NCI-H1694 treated with DMSO at 0.1 percent for 48 hours (cell line): ENCODE measurements at places on chromosomes 6 and 20.

DNA sequence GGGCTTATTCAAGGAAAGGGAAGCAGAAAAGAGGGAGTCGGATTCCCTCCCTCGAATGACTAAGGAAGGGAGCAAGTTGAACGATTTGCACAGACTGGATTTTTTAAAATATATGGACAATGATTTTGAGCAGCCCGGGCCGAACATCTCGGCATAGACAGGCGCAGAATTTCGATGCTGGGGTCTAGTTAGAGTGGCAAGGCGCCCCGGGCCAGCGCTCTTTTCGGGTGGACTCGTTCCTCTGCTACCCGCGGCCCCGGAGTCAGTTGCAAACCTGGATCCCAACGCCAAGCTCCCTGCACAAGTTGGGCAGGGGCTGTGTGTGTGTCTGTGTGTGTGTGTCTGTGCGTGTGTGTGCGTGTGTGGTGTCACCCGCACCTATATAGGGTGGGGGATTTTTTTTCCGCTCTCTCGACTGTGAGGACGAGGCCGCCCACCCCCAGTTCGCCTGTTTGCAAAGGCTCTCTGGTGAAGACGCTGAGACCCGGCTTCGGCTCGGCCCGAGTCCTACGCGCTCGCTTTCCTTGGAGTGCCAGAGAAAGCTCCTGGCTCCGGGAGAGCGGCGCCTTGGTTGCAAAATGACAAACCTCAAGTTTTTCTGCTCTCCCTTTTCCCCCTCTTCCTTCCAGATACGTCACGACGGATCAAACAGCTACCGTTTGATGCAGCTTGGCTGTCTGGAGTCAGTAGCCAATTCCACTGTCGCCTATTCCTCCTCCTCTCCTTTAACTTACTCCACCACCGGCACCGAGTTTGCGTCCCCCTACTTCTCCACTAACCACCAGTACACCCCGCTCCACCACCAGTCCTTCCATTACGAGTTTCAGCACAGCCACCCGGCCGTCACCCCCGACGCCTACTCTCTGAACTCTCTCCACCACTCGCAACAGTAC, 1.4 kb downstream of the TFAP2D start:
- DNase-seq, result no peak

- DNase-seq, result peak; percentile 4
Observed at GRCh38 chr6:168159506-168159905, 80.5 kb upstream of the FRMD1 start.

DNA sequence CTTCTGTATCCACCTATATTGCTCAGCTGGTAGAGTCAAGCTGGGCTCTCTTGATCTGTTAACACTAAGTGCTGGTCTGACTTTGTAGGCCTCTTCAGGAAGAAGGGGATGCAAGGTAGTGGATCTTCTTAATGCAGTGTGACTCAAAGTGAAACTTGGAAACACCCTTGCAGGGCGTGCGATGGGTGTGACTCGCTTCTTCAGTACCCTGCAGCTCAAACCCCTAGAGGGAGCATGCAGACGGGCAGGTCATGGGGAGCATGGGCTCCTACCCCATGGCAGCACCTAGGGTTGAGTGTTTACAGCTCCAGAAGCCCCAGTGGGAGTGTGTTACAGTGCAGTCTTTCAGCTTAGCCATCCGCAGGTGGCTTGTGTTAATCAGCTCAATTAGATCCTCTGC, 757 bp upstream of the SAMD3 start:
- no peak for DNase-seq

DNA sequence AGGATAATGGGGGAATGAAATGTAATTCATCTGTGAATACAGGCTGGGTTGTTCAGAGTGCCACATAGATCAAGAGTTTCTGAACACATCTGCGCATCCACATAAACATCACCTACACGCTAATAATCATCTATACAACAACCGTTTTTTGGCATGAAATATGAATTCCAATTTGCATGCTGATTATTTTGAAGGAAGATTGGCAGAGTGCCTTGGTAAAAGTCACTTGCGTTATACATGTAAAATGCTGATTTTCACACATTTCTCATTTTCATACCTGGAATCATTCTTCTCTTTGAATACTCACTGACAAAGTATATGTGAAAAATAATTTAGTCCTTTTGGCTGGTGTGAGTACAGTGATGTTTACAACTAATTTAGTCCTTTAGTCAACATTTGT, 17.7 kb downstream of the COL9A1 start:
- DNase-seq, result no peak

DNA sequence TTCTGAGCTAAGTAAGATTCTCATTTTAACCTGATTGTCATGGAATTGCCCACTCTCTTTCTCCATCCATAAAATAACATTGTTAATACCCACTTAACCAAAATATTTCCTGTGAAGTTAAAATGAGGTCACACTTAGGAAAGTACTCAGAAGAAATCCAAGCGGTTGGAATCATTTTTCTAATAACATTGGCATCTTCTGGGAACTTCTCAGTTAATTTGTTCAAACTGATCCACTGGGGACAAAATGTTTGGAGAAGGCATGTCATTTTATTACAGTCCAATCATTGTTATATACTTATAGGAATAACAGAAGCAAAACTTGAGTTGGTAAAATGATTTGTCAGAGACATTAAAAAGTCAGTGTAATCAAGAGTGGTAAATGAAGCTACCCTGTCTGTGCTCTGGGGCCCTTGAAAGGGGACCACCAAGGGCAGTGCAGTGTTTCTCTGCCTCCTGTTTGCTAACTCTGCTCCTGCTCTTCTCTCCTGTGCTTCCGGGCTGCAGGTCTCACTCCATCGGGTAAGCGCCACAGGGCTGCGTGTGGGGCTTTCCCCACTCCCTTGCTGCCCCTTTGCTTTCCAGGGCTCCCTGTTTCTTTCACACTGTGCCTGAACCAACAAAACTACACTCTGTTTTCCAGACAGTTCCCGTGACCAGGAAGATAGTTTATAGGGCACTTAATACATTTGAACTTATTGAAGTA, 50.1 kb downstream of the HDDC2 start:
- DNase-seq, result no peak

DNA sequence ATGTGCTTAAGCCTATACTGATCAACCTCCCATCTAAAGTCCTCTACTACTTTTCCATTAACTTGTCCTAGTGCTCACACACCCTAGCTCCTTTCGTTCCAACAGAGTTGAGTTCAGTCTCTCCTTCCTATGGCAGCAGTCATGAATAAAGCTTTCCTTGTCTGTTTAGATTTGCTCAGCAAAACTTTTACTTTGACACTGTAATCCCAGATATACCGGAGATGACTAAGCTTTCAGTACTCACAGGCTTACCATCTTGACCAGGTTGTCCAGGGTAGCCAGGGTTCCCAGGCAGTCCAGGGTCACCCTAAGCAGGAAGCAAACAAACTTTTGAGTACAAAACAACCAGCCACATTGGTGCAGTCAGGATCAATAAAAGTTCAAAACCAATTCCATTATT, 90.7 kb downstream of the COL21A1 start:
- no peak for DNase-seq

- DNase-seq, result no peak
Observed at GRCh38 chr6:90269334-90269733, 27.3 kb downstream of the BACH2 start.

GRCh38 chr6:53264915-53265607, 83.7 kb downstream of the ELOVL5 start:
- no peak for DNase-seq

DNA sequence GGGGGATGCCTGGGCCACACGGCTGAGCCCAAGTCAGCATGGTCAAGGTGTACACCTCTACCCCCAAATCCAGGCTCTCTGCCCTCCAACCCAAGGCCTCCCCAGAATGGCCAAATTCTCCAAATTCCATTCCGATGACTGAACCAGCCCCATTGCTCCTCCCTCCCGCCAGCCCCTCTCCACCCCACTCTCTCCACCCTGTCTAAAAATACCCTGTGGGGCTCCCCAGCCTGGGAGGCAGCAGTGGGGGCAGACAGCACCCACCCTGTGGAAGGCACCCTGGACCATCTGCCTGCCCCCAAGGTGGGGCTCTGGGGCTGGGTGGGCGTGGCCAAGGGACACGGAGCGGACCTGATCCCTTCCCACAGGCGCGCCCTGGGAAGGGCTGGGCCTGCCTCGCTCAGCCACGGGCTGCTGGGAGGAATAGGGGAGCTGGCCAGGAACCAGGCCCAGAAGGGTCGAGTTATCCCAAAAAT, 11.4 kb downstream of the TEAD3 start:
- no peak for DNase-seq

DNA sequence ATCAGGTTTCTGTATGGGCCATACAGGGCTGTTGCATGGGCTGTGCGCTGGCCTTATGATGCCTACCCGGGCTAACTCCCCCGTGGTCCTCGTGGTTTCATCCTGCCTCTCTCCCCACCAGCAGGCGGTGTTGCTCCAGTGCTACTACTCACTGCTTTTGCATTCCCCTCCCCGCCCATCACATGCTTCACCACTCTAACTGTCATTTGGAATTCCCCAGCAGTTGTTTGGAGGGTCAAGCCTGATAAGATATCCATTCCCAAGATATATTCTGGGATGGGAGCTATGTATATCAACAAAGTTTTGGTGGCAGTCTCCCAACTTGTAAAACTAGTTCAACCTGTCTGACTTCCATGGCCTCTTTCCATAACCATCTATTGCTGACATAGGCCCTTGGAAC, 233.2 kb upstream of the SOX4 start:
- DNase-seq, result no peak

DNA sequence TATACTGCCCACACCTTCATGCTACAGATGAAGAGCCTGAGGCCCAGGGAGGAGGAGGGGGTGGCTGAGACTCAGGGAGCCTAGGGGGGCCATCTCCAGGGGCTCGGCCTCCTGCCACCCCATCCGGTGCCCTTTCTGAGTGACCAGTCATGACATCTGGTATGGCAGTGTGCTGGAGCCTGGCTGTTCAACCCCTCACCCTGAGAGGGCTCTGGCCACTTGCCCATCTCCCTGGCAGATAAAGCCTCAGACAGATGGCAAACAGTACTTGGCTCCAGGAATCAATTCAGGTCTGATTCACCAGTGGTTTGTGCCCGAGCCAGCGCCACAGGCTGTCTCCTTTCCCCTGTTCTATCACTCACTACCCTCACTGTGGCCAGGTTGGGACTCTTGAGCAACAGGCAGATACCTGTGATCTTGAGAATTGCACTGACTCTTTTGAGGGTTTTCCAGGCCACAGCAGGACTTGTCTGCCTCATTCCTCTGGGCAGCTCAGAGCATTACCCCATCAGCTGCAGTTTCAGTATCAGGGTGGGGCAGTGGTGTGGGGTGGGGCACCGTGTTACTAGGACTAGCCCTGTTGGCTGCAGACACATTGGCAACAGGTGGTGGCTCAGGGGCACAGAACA, 22.8 kb downstream of the SRSF3 start:
- DNase-seq, result peak; percentile 88

- no peak for DNase-seq
Observed at GRCh38 chr6:137840252-137840651, 26.8 kb upstream of the TNFAIP3 start.

DNA sequence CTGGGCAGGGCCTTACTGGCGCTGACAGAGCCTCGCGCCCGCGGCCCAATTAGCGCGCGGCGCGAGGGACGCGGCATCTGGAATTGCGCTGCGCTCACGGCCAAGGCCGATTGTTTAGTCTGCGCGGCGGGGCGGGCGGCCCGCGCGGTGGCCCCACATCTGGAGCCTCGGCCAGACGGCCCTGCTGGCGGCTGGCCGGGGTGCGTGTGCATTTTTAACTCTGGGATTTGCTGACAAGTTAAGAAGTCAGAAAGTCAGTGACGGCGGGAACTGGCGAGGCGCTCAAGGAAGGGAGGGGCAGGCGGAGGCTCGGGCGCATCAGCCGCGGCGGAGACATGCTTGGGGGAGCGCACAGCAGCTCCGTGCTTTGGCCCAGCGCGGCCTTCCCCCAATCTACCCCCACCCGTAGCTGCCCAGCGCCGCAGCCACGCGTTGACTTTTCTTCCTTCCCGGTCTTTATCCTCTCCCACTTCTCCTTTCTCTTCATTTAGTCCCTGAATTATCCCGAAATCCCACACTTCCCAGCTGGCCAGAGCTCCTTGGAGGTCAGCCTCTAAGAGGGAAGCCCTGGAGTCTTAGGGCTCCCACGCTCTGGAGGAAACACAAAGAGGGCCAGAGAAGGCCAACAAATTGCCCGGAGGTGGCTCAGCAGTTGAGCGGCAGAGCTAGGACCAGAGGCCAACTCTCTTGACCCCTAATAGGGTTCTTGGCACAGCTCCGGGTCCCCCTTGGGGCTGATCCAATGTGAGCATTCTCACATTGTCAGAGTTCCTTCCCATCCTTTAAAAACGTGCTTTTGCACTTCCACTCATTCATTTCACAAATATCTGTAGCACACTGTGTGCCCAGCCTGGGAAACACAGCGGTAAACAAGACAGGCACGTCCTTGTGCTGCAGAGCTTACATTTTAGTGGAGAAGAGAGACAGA, 40.8 kb upstream of the FOXP4 start:
- no peak for DNase-seq

GRCh38 chr6:127966616-127967015, 65.8 kb upstream of the THEMIS start:
- no peak for DNase-seq

GRCh38 chr6:26092443-26092842, 5.2 kb downstream of the HFE start:
- no peak for DNase-seq

- DNase-seq, result no peak
Observed at GRCh38 chr20:63848003-63848911, 13.0 kb upstream of the ABHD16B start.

DNA sequence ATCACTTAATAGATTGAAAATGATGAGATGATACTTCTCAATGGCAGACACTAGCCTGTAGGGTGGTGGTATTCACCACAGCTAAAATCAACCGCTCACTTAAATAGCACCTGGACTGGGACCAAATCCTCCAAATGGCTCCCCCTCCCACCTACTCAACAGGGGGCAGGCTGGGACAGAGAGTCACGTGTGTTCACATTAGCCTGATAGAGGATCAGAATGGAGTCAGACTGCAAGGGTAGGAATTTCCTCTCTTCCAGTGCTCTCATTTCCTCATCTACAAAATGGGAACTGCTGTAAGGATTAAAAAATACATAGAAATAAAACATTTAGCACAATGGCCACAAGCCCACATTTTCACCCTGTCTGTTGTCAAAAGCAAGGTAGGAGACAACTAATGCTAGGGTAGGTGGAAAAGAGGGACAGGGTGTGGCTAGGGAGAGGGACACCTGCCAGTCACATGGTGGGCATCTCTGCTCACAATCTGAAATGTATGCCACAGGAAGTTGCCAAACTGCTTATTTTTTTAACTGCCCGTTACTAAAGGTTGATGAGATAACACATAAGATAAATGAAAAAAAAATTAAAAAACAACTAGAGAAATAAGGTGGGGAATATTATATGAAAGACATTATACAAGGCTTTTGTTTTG, 55.3 kb downstream of the BACH2 start:
- DNase-seq, result peak; percentile 3

DNA sequence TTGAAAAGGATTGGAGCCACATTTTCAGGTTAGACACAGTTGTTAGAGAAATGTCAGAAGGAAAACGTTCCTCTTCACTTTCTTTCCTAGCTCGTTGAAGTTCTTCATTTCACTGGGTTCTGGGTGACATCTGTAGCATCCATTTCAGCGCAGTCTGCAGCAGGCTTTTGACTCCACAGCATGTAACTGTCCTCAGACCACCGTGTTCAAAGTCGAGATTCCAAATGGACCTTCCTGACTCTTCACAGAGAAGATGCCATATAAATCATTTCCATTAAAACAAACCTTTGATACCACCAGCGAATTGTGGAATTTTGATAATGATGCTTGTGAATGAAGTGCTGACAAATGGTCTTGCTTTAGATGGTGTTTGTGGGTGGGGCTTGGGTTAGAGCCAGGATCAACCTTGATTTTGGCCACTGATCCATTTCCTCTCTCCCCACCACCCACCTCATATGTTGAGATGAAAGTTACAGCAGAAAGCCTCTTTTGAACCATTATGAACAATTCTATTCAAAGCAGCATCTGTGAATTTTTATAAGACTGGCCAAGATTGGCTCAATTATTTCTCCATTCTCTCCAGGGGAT, 185.3 kb upstream of the PREP start:
- no peak for DNase-seq

GRCh38 chr6:44667668-44668390, 280.3 kb downstream of the CDC5L start:
- no peak for DNase-seq
